ENCODE measurements at places on chromosomes 16 and 17. TPM values are rescaled to one million over a fixed set of nuclear protein-coding genes. Genes with fewer than 3 reads are reported as not detected.

The TRIM25 gene
- 34.6 TPM for total RNA-seq

The SMIM36 gene
- total RNA-seq, result not detected

DNA sequence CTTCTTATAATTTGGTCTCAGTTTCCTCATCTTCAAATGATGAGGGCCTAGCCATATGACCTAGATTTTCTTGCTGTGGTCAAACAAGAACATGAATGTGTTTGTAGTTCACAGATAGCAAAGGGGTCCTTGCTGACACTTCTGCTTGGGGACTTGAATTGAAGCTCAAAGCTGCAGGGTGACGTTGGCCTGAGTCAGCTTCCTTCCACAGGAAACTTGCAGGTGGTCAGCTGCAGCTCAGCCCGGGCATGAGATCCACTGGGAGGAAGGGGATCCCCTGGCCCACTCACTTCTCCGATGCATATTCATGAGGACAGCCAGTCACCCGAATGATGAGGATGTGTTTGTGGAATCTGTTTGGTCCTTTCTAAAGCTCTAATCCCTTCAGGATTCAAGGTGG, 42.6 kb upstream of the AXIN2 start:
- H3K36me3 ChIP-seq, result no peaks in the 10 kb centered on the region
- H3K27ac ChIP-seq, result no peak overlapping the region
- DNase-seq, result no peak
- no peak overlapping the region for H3K4me3 ChIP-seq
- 0 out of 2 replicates have a peak, but pooled peaks cover 3% of the 10 kb centered on the region for H3K4me1 ChIP-seq

DNA sequence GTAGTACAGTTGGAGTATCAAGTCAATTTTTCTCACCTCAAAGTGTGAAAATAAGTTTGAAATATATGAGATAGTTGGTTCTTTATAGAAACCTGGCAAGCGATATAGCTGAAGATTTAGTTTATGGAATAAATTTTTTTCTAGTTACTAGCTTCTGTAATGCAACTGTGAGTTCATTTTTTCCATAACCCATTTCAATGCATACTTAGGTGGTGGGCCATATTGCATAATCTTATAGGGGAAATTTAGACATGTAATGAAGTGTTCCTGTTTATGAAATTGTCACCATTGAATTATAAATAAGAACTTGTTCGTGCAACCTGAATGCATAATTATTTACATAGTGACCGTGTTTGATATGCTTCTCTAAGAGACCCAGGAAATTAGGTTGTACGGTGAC, 9.0 kb downstream of the MOSMO start:
- no peaks in the 10 kb centered on the region for H3K4me1 ChIP-seq
- no peak for DNase-seq
- no peak overlapping the region for H3K27ac ChIP-seq
- no peaks in the 10 kb centered on the region for H3K36me3 ChIP-seq

DNA sequence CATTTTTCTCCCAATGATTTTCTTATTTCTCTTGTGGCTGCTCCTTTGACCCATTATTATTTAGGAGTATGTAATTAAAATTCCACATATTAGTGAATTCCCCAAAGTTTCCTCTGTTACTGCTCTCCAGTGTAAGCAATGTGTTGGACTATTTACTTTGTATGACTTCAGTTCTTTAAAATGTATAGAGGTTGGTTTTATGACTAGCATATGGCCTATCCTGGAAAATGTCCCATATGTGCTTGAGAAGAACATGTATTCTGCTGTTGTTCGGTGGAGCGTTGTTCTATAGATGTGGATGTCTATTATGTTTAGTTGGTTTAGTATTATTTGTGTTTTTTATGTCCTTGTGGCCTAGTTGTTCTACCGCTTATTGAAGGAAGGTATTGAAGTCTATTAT, 6.0 kb upstream of the NT5M start:
- no peak overlapping the region for H3K4me3 ChIP-seq
- H3K4me1 ChIP-seq, result no peaks in the 10 kb centered on the region
- no peaks in the 10 kb centered on the region for H3K27me3 ChIP-seq
- H3K36me3 ChIP-seq, result no peaks in the 10 kb centered on the region
- H3K27ac ChIP-seq, result no peak overlapping the region

Measured in H9 (cell line).